ENCODE measurements at places on chromosomes 7 and 10.

GRCh38 chr7:120865191-120865981 is 7.4 kb upstream of the TSPAN12 start:
- DNase-seq: no peak

GRCh38 chr7:138887085-138887710 is 89.2 kb upstream of the ATP6V0A4 start:
- no peak for DNase-seq

DNA sequence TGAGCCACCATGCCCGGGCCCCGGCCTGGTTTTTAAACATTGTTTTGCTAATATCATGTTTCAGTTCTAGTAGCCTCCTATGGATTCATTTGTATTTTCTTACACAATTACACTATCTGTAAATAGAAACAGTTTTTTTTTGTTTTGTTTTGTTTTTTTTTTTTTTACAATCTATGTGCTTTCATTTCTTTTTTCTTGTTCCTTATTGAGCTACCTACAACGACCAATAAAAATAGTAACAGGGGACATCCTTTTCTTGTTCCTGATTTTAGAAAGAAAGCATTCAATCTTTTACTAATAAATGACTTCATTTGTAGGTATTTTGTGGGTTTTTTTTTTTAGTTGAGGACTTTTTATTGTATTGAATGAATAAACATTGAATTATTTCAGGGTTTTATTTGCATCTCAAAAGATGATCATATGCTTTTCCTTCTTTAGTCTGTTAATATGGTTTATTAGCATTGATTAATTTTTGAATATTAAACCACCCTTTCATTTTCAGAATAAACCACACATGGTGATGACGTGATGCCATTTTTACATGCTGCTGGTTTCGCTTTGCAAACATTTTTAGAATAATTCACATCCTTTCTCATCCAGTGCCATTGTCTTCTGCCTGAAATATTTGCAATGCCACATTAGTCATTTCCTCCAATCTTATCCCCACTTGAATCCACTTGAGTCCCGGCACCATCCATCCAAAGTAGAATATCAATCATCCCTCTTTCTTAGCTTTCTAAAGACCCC is 18.1 kb upstream of the AKR1E2 start:
- peak; percentile 87 for DNase-seq

GRCh38 chr7:151813997-151814396 is 62.9 kb downstream of the PRKAG2 start:
- DNase-seq: no peak

DNA sequence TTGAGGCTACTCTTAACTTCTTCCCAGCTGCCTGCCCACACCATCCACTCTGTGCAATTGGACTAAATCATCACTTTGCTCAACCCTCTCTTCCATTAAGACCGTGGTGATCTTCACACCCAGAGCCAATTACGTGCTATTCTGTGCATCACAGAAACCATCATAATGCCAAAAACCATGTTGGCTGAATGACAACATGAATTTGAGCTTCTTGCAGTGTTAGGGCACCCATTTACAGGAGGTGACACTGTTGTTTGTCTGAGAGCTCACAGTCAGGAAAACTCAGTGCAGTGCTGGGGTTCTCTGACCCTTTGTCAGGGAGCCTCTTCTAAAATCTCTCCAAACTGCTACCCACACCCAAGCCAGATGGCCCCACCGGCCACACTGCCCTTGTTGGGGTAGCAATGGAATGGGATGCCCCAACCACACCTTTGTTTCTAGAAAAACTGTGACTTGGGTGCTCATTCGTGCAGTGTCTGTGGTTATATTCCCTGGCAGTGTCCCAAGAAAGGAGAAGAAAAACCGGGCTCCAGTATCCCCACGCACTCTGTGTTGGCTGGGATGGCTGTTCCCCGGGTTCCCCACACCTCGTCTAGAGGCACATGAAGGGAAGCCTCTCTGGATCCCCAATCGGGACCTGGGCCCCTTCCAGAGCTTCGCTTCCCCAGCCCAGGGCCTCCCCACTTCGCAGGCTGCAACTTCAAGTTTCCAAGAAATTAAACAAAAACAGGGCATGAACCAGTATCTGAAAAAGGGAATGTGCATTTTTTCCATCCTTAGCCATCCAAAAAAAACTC is 2.0 kb upstream of the TNS3 start:
- DNase-seq: peak; percentile 19

DNA sequence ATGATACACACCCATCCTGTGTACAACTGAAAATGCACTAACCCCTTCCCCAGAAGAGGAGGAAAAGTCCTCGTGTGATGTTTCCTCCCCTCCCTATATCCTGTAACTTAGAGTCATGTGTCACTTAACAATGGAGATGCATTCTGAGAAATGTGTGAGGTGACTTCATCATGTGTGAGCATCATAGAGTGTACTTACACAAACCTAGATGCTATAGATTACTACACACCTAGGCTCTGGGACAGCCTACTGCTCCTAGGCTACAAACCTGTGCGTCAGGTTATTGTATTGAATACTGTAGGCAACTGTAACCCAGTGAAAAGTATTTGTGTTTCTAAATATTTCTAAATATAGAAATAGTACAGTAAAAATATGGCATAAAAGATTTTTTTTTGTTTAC is 98.6 kb upstream of the FAM180A start:
- no peak for DNase-seq

DNA sequence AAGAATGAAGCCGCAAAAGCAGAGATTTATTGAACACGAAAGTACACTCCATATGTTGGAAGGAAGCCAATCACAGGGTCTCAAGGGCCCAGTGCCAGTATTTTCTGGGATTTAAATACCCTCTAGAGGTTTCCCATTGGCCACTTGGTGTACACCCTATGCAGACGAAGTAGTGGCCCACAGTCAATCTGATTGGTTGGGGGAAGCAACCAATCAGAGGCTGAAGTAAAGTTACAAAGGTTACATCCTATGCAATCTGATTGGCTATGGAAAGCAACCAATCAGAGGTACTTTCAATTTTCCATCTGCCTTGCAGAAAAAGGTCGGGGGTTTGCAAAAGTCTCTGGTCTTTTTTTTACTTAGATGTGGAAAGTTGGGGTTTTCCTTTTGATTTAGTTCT is 481.3 kb upstream of the NRP1 start:
- DNase-seq: no peak

GRCh38 chr7:150388709-150389531 is 9.8 kb downstream of the ZNF775 start:
- DNase-seq: peak; percentile 18

DNA sequence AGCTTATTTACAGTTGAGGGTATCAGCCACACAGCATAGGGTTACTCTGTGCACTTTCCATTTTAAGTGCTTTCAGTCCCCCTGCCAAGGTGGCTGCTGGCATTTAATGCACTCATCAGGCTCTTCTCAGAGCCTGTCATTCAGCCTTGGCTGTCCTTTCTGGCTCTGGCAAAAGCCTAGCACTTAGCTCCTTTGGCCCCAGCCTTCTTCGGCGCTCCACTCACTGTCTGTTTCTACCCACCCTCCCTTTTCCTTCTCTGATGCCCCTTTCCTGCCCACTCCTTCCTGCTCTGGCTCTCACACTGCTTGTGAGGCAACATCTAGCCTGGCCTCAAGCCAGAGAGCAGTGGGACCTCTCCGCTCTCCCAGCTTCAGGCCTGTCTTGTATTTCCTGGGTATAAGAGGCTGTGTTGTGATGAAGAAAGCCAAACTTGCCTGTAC is 60.2 kb downstream of the WIPF3 start:
- peak; percentile 14 for DNase-seq

GRCh38 chr10:93757136-93757535 is 600 bp upstream of the LGI1 start:
- no peak for DNase-seq

- no peak for DNase-seq
Measured at GRCh38 chr10:481628-482027, 207.8 kb downstream of the DIP2C start.

DNA sequence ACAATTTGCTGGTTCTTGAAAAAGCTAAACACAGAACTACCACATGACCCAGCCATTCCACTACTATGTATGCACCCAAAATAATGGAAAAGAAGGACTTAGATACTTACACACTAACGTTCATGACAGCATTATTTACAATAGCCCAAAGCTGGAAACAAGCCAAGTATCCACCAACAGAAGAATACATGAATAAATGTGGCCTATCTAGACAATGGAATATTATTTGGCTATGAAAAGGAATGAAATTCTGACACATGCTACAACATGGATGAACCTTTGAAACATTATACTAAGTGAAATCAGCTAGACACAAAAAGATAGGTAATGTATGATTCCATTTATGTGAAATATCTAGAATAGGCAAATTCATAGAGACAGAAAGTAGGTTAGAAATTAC is 67.4 kb upstream of the EXOC4 start:
- no peak for DNase-seq

DNA sequence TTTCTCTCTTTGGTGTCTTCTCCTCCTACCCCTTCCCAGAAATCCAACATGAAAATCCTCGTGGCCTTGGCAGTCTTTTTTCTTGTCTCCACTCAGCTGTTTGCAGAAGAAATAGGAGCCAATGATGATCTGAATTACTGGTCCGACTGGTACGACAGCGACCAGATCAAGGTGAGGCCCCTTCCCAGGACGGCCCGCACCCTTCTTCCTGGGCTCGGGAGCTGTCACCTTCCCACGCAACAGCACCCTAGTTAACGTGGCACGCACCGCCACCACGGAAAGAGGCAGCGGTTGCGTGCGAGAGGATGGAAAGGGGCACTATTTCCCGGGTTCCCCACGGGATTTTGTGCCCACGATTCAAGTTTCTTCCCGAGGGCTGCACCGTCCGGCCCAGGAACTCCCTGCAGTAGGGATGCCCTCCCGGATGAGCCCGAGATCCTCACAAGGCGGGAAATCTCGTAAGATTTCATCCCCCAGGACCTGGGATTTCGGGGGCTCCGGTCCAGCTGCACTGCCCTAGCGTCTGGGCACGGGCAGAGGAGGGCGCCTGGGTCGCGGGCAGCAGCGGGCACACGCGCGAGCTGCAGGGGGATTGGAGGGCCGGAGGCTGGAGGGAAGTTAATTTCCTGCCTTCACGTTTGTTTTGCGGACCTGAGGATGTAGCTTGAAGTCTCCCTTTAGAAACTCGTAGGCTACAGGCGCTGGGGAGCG is 834 bp downstream of the TAC1 start:
- no peak for DNase-seq
